ENCODE measurements at places on chromosomes 4 and X. TPM values are rescaled to one million over a fixed set of nuclear protein-coding genes. Genes with fewer than 3 reads are reported as not detected.

The ZAR1 gene
- not detected for total RNA-seq

The BMP15 gene
- total RNA-seq = not detected

DNA sequence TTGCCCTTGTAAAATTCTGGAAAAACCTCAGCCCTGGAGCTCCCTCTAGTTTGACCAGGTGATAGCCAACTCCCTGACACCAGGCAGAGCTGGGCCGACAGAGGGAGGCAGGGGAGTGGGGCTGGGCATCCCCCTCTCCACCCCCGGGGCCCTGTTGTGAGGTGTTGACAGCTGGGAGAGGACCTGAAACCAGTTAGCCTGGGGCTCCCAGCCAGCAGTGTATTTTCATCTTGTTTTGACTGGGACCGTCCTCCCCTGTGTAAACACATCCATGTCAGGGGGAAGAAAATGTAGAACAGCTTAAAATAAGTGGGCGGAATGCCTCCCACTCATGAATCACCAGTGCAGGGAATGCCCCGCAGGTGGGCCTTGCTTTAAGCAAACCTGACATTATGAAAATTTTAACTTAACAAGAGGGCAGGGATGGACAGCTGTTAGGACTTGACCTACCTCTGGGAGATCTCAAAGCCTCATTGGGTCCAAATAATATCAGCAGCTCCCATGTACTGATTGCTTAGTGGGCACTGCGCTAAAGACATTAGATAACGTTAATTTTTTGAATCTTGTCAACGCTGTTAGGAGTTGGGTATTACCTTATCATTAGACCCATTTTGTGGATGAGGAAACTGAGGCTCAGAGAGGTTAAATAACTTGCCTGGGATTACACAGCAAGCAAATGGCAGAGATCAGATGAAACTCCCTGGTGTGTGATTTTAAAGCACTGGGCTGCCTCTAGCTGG is 45.9 kb downstream of the TSC22D3 start:
- no peaks in the 10 kb centered on the region for H3K36me3 ChIP-seq
- DNase-seq = no peak
- no peak overlapping the region for H3K4me3 ChIP-seq
- H3K4me1 ChIP-seq = peaks cover 29% of the 10 kb centered on the region
- no peak overlapping the region for H3K27ac ChIP-seq
- no peaks in the 10 kb centered on the region for H3K27me3 ChIP-seq

- no peak for DNase-seq
- no peaks in the 10 kb centered on the region for H3K36me3 ChIP-seq
- H3K4me1 ChIP-seq = peaks cover 16% of the 10 kb centered on the region
- no peak overlapping the region for H3K27ac ChIP-seq
Measured at GRCh38 chr4:11424000-11424399, 4.7 kb downstream of the HS3ST1 start.

DNA sequence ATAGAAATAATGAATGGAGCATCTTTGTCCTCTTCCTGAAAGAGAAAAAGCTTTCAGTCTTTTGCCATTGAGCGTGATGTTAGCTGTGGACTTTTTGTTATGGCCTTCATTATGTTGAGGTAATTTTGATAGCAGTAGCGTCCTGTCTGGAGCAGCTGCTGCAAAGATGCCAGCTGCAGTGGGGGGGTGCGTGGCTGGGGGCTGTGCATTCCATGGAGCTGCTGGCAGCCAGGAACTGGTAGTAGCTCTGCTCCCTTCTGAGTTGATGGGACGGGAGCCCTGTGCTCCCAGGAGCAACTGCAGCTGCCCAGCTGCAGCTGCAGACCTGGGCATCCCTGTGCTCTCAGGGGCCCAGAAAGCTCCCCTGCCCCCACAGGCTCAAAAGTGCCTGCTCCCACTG is 50.4 kb downstream of the CCDC160 start:
- no peak overlapping the region for H3K4me3 ChIP-seq
- DNase-seq = no peak
- no peaks in the 10 kb centered on the region for H3K36me3 ChIP-seq

GRCh38 chr4:128853741-128854140 is 44.2 kb downstream of the JADE1 start:
- DNase-seq = no peak
- no peak overlapping the region for H3K4me3 ChIP-seq
- peaks cover 51% of the 10 kb centered on the region for H3K36me3 ChIP-seq
- no peak overlapping the region for H3K27ac ChIP-seq
- no peaks in the 10 kb centered on the region for H3K27me3 ChIP-seq
- H3K4me1 ChIP-seq = peaks cover 6% of the 10 kb centered on the region

- H3K27me3 ChIP-seq = no peaks in the 10 kb centered on the region
- no peak overlapping the region for H3K4me3 ChIP-seq
- no peak for DNase-seq
- H3K36me3 ChIP-seq = no peaks in the 10 kb centered on the region
Measured at GRCh38 chrX:24034485-24034884, 7.5 kb upstream of the KLHL15 start.

Measured in type B pancreatic cell (in vitro differentiated cells).